ENCODE measurements at places on chromosomes 12 and 14.

GRCh38 chr12:42631513-42631912 lies 42.0 kb upstream of the PRICKLE1 start:
- DNase-seq = no peak

- no peak for DNase-seq
These were observed 494.3 kb downstream of the CCER1 start for GRCh38 chr12:90460681-90461080.

- no peak for DNase-seq
These were observed 59.2 kb downstream of the GSC start for GRCh38 chr14:94710731-94711130.

- DNase-seq = no peak
These were observed 76.8 kb downstream of the PDE6H start for GRCh38 chr12:15049461-15050153.

DNA sequence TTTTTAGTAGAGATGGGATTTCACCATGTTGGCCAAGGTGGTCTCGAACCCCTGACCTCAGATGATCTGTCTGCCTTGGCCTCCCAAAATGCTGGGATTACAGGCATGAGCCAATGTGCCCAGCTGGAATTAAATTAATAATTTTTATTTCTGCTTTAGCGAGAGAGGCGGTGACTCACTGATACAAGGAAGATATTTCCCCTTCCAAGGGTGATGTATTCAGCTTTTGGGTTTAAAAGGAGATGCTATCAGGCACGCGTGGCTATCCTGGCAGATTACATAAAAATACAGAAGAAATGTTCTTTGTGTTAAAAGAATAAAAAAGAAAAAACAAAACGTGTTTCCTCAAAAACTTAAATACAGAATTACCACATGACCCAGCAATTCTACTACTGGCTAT lies 12.4 kb upstream of the P2RX7 start:
- no peak for DNase-seq

- no peak for DNase-seq
These were observed 295.6 kb downstream of the DPF3 start for GRCh38 chr14:72598306-72598705.

DNA sequence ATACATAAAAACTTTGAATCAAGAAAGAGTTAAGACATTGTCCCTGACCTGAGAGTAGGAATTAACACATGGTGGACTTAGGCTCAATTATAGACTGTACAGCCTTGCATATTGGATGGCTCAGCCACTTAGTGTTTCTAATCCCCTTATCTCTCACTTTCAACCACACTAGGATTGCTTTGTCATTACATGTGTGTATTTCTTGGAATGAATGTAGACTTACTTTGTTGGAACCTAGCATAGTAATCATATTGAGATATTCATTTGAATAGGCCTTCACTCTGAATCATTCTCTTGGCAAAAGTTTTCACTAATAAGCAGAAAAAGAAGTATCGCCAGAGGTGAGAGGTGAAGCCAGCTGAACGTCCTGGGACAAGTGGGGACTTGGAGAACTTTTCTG lies 1973.9 kb upstream of the FLRT2 start:
- DNase-seq = no peak

DNA sequence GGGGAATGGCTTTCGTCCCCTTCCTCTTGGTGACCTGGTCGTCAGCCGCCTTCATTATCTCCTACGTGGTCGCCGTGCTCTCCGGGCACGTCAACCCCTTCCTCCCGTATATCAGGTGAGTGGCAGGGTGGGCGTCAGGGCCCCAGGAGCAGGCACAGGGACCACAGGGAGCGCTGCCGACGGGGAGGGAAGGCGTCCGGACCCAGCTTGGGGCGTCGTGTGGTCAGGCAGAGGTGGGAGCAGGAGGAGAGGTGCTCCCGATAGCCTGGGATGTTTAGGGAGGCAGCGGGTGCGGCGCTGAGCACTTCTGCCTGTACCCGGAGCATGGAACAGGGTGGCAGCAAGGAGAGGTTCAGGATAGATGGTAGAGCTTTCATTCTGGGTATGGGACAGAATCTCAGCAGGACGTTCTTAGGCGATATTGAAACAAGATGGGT lies 444 bp downstream of the DRAM1 start:
- DNase-seq = no peak

DNA sequence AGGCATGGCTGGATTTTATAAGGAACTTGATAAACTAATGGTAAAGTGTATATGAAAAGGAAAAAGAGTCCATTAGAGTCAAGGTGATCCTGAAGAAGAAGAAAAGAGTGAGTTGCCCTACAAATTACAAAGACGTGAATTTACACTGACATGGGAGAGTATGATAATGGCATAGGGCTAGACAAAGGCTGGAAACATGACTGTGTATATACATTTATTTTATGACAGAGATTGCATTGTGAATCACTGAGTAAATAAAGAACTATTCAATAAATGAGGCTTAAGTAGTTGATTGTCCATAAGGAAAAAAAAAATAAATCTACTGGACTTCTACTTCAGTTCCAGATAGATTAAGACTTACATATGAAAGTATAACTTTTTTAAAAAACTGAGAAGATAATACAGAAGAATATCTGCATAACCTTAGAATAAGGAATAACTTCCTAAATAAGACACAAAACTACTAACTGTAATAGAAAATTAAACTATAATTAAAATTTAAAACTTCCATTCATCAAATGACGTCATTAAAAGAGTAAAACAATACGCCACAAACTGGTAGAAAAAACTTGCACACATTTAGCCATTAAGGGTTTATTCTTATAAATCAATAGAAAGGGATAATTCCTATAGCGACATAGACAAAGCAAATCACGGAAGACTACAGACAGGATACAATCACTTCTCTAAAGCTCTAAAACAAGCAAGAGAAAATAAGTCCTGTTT lies 278.5 kb downstream of the NOVA1 start:
- DNase-seq = no peak

DNA sequence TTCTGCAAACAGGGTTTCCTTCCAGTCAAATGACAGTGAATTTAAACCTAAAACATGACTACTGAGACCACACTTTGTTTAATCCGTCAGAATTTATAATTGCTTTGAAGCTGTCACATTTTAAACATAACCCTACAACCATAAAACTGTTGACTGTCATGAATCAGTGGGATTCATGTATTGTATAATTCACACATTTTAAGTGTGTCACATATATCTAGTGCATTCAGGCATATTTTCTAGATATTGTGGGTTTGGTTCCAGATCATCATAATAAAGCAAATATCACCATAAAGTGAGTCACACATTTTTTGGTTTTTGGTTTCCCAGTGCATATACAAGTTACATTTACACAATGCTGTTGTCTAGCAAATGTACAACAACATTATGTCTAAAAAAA lies 304.4 kb downstream of the TMEM132D start:
- DNase-seq = no peak

GRCh38 chr12:22255097-22255496 lies 79.4 kb downstream of the ST8SIA1 start:
- DNase-seq = no peak

DNA sequence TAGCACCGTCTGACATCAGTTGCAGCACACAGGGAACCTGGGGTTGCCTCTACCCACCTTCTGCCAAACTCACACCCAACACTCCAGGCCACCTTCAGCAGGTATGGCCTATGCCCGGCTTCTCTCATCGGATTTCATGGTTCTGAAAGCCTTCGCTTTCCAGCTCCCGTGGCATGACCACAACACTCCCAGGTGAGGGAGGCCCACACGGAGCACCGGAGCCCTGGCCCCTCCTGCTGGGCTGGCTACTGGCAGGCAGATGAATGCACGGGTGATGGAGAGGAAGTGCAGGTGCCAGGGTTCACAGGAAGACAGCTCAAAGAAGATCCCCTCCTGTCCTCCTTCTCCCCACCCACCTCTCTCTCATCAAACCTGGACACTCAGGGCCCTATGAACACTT lies 37.2 kb downstream of the CACNA2D4 start:
- no peak for DNase-seq

- no peak for DNase-seq
These were observed 26.7 kb upstream of the LRTM2 start for GRCh38 chr12:1793426-1794210.

DNA sequence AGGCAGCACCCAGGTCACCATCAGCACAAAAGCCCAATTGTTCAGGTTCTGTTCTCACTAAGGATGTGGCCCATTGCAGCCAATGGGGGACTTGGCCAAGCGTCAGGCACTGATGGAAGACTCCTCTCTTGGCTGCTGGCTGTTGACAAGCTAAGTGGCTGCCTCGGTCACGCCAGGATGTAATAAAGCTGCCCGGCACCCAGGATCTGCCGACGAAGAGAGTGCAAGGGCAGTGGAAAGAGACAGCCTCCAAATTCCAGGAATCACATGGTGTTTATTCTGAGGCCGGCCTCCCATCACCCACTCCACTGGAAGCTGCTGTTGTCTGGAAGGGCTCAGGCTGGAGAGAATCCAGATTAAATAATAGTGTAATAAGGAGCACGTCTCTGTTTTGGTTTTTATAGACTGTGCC lies 451.8 kb upstream of the TBX3 start:
- DNase-seq = no peak

DNA sequence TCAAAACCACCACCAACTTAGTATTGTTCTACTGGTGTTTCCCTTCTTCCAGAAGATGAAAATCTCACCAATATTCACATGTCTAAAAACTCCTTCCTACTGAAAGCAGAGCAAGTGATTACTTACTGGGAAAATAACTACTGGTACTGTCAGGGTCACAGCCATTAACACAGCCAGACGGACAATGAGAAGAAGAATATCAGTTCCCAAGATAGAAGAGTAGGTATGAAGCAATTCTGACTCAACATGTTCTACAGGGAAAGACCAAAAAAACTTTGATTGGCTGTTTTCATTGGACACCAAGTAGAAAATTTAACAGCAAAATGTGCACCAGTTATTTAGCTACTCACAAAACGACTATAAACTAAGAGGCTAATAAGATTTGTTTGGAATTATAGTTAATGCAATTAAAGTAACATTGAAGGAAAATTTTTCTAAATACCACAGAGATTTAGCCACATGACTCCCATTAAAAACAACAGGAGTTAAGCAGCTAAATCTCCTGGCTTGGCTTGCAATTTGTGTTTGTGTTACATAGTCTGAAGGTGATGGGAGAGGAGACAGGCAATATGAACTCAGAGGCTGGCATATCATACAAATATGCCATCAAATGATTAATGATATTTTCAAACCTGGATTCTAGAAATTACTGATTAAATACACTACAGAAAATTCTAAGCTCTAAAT lies 9.5 kb downstream of the SLC38A2 start:
- DNase-seq = no peak

- DNase-seq = no peak
These were observed 27.9 kb upstream of the DICER1 start for GRCh38 chr14:95185033-95185766.

DNA sequence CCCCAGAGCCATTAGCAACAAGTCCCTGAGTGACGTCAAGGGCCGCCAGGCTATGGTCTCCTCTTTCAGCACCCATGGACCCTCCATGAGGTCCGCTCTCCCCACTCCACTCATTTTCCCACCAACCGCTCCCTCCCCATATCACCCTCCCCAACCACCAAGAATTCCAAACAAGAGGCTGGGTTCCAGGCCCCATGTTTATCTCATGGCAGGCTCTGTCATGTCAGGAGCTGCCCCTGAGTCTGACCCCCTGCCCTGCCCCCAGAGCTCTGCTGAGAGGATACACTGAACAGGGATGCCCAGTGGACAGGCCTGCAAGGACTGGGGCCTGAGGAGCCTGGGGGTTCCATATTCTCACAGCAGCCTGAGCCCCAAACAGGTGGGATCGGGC lies 21.6 kb upstream of the SMUG1 start:
- no peak for DNase-seq

DNA sequence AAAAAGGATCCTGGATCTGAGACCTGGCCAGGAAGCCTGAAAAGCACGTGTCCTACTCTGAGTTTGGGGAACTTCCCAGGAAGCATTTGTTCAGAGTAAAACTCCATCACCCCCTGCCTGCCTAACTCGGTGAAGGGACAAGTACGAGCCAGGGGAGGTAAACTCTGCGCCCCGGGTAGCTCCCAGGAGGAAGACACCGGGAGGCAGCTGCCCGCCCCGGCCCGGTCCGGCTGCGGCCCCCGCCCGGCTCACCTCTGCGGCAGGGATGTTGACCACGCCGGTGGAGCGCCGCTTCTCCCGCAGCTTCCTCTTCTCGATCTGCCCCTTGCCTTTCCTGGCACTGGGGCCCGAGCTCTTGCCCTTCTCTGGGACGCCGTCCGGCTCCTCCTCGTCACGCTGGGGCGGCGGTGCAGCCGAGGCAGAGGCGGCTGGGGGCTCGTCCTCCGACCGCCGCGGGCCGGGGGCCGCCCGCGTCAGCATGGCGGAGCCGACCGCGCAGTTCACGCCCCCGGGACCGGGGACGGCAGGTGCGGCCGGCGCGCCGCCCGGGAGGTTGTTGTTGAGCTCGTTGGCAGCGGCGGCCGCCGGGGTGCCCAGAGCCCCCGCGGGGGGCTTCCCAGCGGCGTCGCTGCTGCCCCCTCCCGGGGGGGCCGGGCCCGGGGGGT lies 1.2 kb downstream of the PAWR start:
- DNase-seq = no peak

DNA sequence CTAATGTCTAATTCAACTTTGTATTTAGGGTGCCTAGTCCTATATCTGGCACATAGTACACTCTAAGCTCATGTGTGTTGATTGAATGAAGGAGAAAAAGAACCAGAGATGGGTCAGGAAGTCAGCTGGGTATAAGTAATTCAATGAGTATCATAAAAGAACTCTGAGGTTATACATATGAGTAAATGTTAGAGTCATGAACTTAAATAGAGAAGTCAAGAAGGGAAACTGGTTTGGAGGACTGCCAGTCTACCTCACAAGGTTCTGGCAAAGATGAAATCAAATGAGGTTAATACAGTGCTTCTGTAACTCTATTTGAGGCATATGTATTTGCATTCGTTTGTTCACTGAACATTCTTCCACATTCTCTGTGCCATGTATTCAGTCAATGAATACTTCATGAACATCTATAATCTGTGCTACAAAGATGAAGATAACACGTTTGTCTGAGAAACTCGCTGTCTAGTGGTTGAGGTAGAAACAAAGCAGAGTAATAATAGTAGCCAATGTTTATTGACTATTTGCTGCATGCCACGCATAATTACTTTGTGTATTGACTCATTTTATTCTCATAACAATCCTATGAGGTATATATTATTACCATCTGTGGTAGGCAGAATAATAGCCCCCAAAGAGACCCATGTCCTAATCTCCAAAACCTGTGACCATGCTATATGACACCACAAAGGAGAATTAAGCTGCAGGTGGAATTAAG lies 88.9 kb downstream of the PTGER2 start:
- peak; percentile 26 for DNase-seq

DNA sequence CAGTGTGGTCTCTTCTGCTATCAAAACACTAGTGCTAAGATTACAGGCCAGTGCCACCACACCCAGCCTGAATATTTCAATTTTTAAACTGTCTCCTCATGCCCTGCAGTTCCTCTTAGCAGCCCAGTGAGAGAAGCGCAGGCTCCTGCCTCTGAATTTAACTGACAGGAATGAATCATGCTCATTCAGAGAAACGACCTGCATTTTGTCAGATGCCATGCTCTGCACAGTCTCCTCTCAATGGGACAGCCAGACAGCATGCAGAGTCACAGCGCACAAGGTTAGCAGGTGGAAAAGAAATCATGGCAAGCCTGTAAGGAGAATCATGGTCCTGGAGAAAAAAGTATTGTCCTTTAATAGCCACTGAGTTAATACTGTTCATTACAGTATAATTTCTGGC lies 691.0 kb upstream of the SEL1L start:
- DNase-seq = no peak

GRCh38 chr12:106133136-106134087 lies 5.3 kb downstream of the NUAK1 start:
- no peak for DNase-seq
